Activated CD8-positive, alpha-beta memory T cell treated with anti-CD3 and anti-CD28 coated beads for 1 hour (primary cell): ENCODE measurements at places on chromosomes 1 and 21.
A peak's percentile ranks its signal among the peaks of the same experiment; 100 is the strongest.

DNA sequence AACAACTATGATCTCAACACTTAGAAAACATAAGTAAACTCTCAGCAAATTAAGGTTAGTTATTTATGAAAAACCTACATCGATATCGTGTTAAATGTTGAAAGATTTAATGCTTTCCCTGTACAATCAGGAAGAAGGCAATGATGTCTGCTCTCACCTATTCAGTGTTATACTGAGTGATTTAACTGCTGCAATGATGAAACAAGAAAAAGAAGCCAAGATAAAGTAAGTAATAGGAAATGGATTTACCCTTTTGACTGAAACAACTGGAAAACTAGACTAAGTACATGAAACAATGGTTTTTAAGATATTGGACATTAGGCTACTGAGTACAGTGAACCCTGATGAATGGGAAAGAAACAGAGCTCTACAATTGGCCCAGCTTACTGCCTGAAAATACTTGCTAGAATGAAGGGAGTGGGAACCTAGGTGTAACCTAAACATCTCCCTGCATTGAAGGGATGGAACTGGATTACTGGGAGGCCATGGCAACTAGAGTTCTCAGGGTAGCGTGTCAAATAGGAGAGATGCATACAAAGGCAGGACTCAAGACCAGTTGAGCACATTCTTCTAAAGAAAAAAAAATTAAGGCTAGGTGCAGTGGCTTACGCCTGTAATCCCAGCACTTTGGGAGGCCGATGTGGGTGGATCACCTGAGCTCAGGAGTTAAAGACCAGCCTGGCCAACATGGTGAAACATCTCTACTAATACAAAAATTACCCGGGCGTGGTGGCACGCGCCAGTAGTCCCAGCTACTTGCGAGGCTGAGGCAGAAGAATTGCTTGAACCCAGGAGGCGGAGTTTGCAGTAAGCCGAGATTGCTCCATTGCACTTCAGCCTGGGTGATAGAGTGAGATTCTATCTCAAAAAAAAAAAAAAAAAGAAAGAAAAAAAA is 37.3 kb downstream of the SNRPE start:
- no peak for DNase-seq

DNA sequence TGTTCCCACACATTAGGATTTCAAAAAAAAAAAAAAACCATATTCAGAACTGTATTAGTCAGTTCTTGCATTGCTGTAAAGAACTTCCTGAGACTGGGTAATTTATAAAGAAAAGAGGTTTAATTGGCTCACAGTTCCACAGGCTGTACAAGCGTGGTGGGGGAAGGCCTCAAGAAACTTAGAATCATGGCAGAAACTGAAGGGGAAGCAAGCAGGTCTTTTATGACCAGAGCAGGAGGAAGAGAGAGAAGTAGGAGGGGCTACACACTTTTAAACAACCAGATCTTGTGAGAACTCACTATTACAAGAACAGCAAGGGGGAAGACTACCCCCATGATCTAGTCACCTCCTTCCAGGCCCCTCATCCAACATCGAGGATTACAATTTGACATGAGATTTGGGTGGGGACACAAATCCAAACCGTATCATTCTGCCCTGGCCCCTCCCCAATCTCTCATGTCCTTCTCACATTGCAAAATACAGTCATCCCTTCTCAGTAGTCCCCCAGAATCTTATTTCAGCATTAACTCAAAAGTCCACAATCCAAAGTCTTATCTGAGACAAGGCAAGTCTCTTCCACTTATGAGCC is 51.8 kb downstream of the POU2F1 start:
- DNase-seq, result no peak

- no peak for DNase-seq
These were observed 245.6 kb upstream of the HOOK1 start for GRCh38 chr1:59569198-59569597.

- DNase-seq, result no peak
These were observed 12.6 kb upstream of the TNFRSF14 start for GRCh38 chr1:2543543-2544092.

- DNase-seq, result peak; percentile 25
These were observed 2.1 kb downstream of the FHAD1 start for GRCh38 chr1:15249081-15249480.

- DNase-seq, result no peak
These were observed 19.6 kb upstream of the KCNQ4 start for GRCh38 chr1:40763742-40764532.

DNA sequence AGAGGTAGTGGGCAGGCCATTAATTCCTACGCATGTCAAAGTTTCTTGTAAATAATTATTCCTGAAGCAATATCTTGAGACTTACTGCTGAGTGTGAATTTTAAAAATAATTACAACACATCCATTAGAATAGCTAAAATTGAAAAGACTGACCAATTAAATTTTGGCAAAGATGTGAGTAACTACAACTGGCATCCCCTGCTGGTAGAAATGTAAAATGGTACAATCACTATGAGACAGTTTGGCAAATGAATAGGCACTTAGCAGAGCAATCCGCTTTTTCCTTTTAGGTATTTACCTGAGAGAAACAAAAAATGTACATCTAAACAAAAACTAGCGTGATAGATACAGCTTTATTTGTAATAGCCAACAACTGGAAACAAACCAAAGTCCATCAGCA is 798.9 kb downstream of the BRINP3 start:
- DNase-seq, result no peak

- no peak for DNase-seq
These were observed 71.2 kb downstream of the GPR161 start for GRCh38 chr1:168065506-168065905.

GRCh38 chr1:233962878-233963277 is 58.4 kb downstream of the SLC35F3 start:
- DNase-seq, result no peak

DNA sequence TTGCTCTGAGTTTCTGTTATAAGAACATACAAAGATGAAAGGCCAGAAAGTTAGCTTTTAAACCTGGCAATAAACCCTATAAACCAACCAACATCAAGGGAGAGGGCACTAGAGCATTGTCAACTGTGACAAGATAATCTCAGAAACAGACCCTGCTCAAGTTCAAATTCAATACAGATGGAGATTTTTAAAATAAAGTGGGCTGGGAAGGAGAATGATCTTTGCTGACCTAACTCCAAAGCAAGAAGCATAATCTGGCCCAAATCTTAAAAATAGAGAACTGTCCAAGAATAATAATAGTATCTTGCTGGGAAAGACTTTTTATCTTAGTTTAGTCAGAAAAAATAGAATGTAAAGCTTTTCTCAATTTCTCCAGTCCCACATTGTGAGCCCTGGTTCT is 485.5 kb downstream of the DISC1 start:
- no peak for DNase-seq

- DNase-seq, result no peak
These were observed 506.1 kb downstream of the NPHP4 start for GRCh38 chr1:5485968-5486696.

GRCh38 chr1:195773931-195774330 is 834.3 kb downstream of the KCNT2 start:
- no peak for DNase-seq

- DNase-seq, result no peak
These were observed 104.2 kb downstream of the ATP5PO start for GRCh38 chr21:33811167-33812010.

- no peak for DNase-seq
These were observed 333.8 kb downstream of the ZP4 start for GRCh38 chr1:237556911-237557310.

DNA sequence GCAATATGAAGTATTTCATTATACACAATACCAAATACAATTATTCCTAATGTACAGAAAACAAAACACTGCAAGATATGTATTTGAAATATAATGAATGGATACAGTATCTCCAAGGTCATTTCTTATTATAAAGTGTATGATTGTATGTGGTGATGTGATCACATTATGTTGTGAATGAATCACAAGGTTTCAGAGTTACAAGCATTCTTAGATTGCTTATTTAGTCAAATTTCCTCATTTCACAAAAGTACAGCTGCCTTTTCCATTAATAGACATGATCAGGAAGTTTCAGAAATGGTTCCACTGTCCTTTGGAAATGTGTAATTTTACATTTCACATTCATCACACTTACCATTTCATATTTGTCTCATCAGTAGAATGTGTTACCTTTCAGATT is 28.3 kb upstream of the NEK7 start:
- DNase-seq, result no peak

DNA sequence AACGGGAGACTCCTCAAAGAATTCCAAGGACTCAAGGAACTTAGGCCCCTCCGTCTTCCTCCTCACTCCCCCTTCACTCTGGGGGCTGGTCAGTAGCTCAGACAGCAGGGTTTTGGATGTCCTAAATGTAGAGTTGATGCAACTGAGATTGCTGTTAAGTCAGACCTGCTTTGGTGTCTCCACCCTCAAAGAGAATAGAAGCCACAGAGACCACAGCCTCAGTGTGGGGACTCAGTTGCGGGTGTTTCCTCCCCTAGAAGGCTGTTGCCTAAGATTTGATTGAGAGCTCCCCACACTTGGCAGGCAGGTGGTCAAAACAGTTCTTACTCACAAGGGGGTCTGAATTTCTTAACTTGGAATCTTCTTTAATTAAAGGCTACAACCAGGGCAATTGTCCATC is 7.6 kb downstream of the MAN1C1 start:
- no peak for DNase-seq

GRCh38 chr1:219340796-219341195 is 167.1 kb downstream of the LYPLAL1 start:
- DNase-seq, result no peak

GRCh38 chr1:67118191-67118590 is 16.6 kb downstream of the C1orf141 start:
- DNase-seq, result no peak

GRCh38 chr1:77970192-77970591 is 8.7 kb downstream of the FUBP1 start:
- DNase-seq, result no peak

DNA sequence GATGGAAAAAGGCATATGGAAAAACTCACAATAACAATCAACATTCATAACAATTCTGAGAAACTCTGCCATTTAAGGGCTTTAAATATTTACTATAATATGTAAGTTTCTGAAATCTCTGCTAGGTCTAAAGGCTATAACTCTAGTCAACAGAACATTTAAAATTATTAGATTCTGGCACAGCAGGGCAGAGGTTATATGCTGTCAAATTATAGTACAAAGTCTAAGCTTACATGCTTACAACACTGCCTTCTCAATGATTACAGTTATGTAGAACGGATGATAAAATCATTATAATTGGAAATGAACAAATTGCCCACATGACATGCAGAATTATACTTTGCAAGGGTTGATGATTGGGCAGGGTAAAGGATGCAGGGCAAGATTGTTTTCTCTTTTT is 97.7 kb downstream of the PIGK start:
- no peak for DNase-seq

- DNase-seq, result no peak
These were observed 174.1 kb downstream of the ACTL8 start for GRCh38 chr1:17929224-17929623.

DNA sequence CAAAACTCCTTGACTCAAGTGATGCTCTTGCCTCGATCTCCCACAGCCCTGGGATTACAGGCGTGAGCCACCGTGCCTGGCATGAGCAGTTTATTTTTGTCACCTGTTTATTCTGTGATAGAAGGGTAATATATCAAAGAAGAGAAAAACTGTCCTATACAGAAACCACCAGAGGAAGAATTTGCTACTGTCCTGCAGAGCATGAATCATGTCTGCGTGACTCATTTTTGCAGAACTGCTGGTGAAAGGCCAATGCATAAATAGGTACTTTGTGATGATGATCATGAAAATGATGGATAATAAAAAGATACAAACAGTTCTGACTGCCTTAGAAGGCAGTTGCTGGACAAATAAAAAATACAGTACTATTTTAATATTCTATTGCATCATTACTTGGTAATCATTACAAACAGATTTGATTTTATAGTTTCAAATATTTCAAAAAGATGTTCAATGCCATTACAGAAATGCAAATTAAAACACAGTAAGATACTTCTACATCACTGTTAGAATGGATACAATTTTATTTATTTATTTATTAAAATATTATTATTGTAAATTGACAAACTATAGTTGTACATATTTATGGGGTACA is 26.5 kb downstream of the RIPPLY3 start:
- no peak for DNase-seq

GRCh38 chr21:44948426-44949120 is 8.7 kb downstream of the SLX9 start:
- DNase-seq, result no peak

DNA sequence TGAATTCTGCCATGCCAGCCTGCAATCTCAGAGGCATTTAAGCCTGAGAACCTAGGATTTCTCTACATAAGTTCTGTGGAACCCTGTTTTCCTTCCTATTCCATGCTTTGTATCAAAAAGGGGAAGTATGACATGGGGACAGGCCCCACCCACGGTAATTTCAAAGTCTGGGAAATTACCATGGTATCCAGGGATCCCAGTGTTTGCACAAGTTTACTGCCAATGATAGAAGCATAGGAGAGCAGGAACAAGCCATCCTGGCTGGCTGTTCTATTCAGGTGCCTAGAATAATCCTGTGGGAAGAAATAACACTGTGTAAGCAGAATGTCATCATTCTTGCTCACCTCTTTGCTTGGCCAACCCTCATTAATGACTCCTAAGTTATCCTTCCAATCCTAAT is 53.8 kb upstream of the ATP1B1 start:
- DNase-seq, result no peak

DNA sequence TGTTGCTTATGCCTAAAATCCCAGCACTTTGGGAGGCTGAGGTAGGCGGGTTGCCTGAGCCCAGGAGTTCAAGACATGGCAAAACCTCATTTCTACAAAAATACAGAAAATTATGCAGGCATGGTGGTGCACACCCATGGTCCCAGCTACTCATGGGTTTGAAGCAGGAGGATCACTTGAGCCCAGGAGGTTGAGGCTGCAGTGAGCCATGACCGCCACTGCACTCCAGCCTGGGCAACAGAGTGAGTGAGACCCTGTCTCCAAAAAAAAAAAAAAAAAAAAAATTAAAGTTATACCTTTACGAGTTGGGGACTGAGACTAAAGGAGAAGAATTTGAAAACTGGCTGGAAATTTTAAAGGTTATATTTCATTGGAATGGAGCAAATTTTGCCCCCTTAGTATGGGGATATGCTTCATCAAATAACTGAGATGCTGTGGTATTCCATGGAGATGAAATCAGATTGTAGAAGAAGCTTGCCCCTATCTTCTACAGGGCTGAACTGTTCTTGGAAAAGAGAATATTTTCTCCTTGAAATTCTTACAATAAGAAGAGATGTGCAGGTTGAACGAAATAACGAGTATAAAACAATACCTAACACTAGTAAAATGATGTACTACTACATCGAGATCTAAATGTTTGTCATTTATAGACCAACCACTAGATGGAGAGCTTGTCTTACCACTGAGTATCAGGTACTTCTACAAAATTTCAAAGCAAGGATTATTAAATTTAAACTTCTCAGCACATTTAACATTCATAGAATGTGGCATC is 34.9 kb upstream of the SCYL3 start:
- no peak for DNase-seq

- DNase-seq, result no peak
These were observed 12.3 kb downstream of the KCNA2 start for GRCh38 chr1:110593902-110594301.

DNA sequence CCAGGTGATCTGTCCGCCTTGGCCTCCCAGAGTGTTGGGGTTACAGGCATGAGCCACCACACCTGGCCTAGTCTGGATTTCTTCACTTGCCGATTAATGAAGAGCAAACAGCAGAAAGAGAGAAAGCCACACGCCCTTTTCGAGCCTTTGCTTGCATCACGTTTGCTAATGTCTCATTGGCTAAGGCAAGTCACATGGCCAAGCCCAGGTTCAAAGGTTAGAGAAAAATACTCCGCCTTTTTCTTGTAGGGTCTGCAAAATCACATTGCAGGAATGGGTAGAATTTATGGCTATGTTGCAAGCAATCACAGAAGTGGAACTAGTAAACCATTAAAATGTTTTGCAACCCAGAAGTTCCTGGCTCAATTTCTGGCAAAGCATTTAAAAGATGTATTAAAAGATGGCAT is 26.8 kb upstream of the BACH1 start:
- no peak for DNase-seq
